ENCODE measurements at places on chromosomes 13 and 19.
A peak's percentile ranks its signal among the peaks of the same experiment; 100 is the strongest.

DNA sequence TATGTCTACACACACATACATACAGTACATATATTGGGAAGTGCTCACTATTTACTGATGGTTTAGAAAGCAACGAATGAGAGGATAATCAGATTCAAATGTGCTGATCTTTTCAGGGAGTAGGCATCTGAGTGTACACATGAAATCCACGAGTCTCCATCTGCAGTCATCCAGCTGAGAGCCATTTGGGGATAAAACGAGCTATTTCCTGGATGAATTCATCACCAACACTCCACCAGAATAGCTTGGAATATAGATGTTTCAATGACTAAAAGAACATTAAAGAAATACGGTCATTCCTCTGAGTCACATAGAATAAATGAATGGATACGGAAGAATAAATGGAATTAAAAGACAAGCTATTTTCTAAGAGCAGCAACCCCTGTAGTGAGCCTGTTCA lies 721.6 kb upstream of the ARGLU1 start:
- no peak for DNase-seq

- no peak for DNase-seq
Measured at GRCh38 chr13:89518289-89519077, 1829.0 kb upstream of the MIR17HG start.

DNA sequence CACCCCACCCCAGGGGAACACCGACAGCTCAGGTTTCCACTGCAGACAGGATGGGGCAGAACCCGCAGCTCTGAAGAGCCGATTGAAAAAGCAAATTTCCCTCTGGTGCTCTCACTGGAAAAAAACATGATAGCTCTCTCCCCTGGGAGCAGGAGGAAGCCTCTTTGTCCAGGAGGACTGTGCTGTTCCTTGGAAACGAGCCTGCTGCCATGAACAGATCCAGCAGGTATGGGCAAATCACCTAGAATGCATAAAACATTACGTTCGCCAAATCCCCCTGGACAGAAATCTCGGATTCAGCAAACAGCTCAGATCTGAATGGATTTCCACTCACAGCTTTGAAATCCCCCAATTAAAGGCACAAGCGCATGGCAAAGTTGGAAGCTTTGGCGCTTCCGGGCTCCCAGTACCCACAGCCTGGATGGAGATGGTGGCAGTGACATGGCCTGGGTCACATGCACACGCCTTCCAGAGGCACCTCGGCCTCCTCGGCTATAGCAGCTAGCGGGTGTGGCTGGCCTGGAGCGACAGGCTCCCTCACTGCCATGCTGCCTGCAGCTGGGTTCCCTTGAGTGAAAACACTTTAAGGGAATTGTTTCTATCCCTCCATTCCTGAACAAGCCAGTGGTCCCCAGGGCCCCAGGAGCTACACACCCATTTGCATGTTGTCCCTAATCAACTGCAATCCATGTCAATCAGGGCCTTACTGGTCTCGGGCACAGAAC lies 59.1 kb downstream of the CEBPG start:
- no peak for DNase-seq

DNA sequence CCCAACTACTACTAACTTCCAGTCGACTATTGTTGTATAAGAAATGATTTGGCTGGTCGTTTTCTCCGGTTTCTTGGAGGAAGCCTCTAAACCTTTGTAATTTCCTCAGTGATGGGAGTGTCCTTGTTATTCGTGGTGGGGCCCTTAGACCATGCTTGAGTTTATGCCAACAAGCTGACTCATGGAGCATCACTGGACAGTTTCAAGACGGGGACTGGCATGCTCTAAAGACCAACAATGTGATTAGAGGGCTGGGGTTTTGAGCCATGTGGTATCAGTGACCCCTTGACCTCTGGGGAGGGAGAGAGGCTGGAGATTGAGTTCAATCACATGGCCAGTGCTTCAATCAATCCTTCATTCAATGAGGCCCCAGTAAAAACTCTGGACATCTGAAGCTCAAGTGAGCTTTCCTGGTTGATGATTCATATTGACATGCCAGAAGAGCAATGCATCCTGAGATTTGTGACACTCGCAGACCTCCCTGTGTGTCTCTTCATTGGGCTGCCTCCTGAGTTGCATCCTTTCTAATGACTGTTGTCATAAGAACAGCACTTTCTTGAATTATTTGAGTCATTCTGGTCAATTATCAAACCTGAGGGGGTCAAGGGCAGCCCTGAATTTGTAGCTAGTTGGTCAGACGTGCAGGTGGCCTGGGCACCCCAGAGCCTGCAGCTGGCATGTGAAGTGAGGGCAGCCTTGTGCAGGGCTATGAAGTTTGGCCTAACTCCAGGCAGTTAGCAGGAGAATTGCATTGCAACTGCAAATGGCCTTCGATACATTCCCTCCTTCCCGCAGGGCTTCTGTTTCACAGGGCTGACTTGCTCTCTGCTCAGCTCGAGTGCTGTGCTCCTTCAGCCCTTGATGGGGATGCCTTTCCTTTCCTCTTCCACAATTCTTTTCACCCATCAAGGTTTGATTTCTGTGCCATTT lies 246.5 kb downstream of the FGF9 start:
- DNase-seq: no peak

GRCh38 chr13:44368062-44368591 lies 5.5 kb upstream of the SERP2 start:
- DNase-seq: no peak

DNA sequence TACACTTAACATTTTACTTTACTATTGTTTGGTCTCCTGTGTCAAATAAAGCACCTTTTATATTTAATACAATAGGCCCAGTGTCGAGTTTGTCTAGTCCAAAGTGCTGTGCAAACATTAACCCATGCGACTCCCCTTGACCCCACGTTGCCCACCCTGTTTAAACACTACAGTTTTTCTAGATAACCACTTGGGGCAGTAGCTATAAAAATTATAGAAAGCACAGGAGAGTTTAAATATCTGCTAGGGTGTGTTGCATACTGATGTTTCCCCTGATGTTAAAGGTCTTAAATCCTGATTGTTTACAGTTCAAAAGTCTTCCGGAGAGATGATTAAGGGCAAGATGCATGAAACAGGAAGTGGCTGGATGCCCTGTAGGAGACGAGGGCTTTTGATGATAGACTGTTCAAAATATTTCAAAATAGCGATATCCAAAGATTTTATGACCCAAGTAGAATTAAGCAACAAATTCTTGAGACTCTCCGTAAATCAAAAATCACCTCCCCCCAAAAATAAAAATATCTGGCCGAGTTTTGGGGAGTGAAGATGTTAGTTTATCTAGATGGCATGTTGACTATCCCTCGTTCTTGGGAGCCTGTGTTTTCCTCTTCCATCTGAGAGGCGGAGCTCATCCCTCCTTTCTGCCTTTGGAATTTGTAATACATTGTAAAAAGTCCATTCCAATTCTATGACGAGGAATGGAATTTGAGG lies 167.1 kb downstream of the FGF9 start:
- DNase-seq: no peak

DNA sequence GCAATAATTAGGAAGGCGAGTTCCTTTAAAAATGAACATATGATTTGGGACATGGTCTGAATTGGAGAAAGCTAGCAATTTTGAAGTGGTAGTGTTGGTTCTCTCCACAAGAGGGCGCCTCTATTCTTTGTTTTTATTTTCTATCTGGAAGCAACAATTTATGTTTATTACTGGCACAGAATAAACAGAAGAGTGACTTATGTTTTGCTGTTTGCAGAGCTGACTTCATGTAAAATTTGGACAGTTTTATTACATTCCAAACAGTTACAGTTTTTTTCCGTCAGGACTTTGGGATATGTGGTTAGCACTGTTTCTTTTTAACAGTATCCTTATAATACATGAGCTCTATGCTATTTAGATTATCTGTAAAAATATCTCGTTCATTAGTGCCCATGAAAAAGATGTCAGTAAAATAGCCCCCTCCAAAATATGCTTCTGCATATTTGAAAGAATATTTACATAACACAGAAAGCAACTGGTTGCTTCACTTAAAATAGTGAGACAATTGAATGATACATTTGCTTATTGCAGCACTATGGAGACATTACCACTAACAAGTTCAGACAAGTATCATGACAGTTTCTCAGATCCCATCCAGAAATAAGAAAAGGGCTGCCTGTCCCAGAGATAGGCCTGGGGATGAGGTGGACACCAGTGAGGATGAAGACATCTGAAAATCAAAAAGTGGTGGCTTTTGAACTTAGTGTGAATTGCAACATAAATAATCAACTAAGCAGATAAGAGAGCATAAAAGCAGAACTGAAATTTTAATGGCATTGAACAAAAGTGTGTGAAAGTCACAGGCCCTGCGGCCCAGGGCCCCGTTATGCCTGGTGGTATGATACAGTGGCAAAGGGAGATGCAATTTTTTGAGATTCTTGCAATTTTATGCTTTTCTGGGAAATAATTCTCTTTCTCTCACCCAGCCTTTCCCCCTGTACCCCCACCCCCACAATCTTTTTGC lies 32.3 kb upstream of the FGF9 start:
- DNase-seq: peak; percentile 20

- no peak for DNase-seq
Measured at GRCh38 chr13:63381078-63381859, 1965.6 kb upstream of the PCDH20 start.

- DNase-seq: no peak
Measured at GRCh38 chr13:51101636-51102235, 9.3 kb downstream of the C13orf42 start.

- no peak for DNase-seq
Measured at GRCh38 chr19:1206864-1207450, 1.4 kb downstream of the STK11 start.

GRCh38 chr19:1085053-1085658 lies 10.0 kb downstream of the POLR2E start:
- DNase-seq: no peak

Measured in NCI-H2029 treated with DMSO at 0.1 percent for 48 hours (cell line).